Adrenal gland (tissue), 19 donors: ENCODE measurements at places on chromosomes 16 and 17. TPM values are rescaled to one million over a fixed set of nuclear protein-coding genes. Genes with fewer than 3 reads are reported as not detected.

DNA sequence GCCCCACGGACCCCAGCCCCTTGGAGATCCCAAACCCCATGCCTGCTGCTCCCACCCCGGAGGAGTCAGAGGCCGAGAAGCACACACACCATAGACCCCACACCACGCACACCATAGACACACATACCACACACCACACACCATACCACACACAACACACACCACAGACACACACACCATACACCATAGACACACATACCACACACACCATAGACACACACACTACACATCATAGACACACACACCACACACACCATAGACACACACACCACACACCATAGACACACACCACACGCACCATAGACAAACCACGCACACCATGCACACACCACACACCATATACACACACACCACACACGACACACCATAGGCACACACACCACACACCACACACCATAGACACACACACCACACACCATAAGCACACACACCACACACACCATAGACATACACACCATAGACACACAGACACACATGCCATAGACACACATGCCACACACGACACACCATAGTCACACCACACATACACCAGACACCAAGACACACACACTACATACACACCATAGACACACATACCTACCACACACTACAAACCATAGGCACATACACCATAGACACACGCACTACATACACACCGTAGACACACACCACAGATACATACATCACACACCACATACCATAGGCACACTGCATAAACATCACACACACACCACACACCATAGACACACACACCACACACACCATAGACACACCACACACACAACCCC is 11.3 kb downstream of the TBC1D16 start:
- DNase-seq: no peak
- H3K4me1 ChIP-seq: no peaks in the 10 kb centered on the region
- no peaks in the 10 kb centered on the region for H3K27me3 ChIP-seq
- H3K36me3 ChIP-seq: no peaks in the 10 kb centered on the region

- no peaks in the 10 kb centered on the region for H3K36me3 ChIP-seq
- no peak overlapping the region for H3K27ac ChIP-seq
- H3K27me3 ChIP-seq: no peaks in the 10 kb centered on the region
- no peaks in the 10 kb centered on the region for H3K4me1 ChIP-seq
Measured at GRCh38 chr17:50266384-50267073, 7.7 kb upstream of the TMEM92 start.

GRCh38 chr17:1173432-1174262 is 6.1 kb downstream of the ABR start:
- H3K27me3 ChIP-seq: no peaks in the 10 kb centered on the region
- no peak overlapping the region for H3K4me3 ChIP-seq
- H3K36me3 ChIP-seq: no peaks in the 10 kb centered on the region
- no peak for DNase-seq
- H3K27ac ChIP-seq: no peak overlapping the region
- peaks cover 54% of the 10 kb centered on the region for H3K4me1 ChIP-seq

DNA sequence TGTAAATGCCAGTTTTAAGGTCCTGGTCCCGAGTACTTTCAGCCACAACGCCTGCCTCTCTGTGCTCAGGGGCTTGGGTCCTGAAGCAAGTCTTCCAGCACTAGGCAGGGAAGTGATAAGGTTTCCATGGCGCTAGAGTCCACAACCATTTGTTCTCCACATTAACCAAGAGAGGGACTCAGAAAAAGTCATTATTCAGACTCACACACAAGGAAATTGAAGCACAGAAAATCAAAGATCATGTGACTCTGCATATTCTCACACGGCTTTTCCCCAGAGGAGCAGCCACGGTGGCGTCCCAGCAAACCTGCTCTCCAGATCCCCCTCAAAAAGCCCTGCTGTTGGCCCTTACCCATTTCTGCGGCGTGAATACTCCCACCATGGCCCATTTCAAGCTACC is 9.7 kb downstream of the ENPP7 start:
- no peak overlapping the region for H3K4me3 ChIP-seq
- peaks cover 16% of the 10 kb centered on the region for H3K27me3 ChIP-seq
- H3K4me1 ChIP-seq: peaks cover 7% of the 10 kb centered on the region
- H3K36me3 ChIP-seq: no peaks in the 10 kb centered on the region
- DNase-seq: no peak
- H3K27ac ChIP-seq: no peak overlapping the region

The AARSD1 gene
- 35.2 TPM for total RNA-seq

DNA sequence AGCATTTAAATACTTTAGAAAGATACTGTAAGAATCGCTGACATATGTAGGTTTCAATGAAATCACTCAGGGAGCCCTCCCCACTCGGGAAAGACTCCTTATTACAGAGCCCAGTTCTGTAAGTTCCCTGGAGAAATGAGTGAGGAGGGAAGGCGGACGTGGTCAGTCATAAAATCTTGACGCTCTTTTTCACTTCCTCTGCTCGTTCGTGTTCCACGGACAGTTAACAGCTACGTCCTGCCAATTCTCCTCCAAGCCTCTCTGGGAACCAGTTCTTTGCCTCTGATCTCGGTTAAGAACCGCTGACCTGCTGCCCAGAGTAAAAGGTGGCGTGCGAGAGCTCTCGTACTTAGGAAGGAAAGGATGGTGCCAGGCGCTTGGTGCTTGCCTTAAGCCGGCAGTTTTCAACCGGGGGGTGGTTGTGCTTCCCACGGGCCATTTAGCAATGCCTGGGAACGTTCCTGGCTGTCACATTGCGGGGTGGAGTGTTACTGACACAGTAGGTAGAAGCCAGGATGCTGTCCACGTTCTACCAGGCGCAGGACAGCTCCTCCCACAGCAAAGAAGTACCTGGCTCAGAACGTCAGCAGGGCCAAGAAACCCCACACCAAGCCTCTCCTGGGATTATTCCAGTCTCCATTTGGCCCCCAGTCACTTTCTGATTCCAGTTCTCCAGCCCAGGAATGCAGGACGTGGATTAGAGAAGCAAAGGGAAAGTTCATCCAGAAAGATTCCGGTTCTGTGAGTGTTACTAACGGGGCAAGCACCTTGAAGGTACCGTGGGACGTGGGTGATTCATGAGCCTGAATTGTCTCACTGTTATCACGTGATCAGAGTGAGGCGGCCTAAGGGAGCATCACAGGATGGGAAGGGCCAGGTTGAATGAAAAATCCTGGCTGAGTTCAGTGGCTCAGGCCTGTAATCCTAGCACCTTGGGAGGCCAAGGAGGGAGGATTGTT is 87.7 kb downstream of the MRM3 start:
- H3K27me3 ChIP-seq: no peaks in the 10 kb centered on the region
- H3K36me3 ChIP-seq: no peaks in the 10 kb centered on the region
- H3K27ac ChIP-seq: peak overlapping the region; percentile 86
- H3K4me3 ChIP-seq: no peak overlapping the region
- no peak for DNase-seq

DNA sequence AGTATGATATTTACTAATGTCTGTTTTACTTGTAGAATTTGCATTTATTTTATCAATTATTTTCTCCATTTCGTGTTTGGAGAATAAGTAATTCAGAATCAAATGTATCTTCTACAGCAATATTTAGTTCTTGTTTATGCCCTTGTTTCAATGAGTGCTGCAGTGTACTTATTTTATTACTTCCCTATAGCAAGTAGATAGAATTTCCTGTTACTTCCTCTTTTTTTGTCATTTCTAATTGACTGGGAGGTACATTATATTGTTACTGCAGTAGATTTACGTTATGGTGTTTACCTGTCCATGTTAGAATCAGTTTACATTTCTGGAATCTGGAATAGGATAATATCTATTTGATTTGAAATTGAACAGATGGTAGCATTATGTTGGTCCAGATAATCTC is 71.2 kb downstream of the OMG start:
- DNase-seq: no peak
- H3K27ac ChIP-seq: no peak overlapping the region
- H3K4me1 ChIP-seq: peaks cover 4% of the 10 kb centered on the region
- peaks cover 35% of the 10 kb centered on the region for H3K36me3 ChIP-seq
- no peak overlapping the region for H3K4me3 ChIP-seq

DNA sequence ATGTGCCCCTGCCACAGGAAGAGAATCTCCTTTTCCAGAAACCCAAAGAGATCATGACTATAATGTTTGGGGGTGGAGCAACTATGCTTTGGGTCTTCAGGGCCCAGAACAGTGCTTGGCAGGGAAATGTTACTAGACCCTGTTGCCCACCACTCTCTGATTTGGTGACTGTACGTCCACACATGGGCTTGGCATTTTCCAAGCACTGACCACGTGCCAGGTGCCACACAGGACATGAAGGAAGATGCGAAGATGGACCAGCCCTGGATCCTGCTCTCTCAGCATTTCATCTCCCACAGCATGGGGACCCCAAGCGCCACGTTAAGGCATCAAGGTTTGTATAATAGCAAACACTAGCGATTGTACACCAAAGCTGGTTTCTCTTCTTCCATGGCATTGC is 50.1 kb downstream of the GSG1L start:
- no peak overlapping the region for H3K27ac ChIP-seq
- H3K27me3 ChIP-seq: no peaks in the 10 kb centered on the region
- no peaks in the 10 kb centered on the region for H3K36me3 ChIP-seq
- no peak for DNase-seq
- H3K4me1 ChIP-seq: no peaks in the 10 kb centered on the region

DNA sequence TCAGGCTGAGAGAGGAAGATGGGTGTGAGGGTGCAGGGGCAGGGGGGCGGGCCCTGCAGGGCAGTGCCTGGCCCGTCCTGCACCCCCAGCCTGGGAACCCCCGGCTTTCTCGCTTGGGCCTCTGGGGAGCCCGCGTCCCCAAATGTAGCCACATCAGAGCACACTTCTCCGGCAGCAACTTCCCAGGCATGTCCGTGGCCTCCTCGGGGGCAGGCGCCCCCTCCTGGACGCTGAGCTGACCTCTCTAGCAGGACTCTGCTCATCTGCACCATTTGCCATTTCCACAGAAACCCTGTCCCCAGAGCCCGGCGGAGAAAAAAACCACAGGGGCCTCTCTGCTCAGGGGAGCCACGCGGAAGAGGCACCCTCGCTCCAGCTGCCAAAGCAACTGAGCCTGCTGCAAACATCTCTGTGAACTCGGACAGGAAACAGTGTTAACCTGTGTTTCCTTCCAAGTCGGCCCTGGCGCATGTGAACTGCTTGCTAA is 63.4 kb downstream of the KLHDC4 start:
- no peak overlapping the region for H3K27ac ChIP-seq
- no peaks in the 10 kb centered on the region for H3K4me1 ChIP-seq

DNA sequence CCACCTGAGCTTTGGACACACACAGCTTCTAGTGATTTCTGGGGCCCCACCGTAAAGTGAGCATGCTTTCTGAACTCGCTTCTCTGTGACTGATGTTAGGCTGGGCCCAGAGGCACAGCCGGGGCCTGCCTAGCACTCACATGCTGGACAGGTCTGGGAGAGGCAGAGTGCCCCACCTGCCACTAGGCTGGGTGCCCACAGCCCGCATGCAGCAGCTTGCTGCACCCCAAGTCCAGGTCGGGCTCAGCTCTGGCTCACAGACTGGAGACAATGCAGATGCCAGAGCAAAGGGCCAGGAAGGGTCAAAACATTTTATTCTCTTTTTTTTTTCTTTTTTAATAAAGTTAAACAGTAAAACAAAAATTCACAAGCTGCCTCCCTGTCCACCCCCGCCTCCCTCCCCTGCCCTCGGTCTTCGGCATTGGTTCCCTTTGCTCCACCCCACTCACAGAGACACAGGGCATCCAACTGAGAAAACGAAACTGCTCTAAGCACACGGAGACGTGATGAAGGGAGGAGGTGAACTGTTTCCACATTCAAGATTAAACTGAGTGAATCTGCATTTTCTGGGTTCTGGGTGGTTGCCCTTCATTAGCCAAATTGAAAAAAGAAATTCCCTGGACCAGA is 9.7 kb downstream of the CNP start:
- H3K4me3 ChIP-seq: no peak overlapping the region
- H3K36me3 ChIP-seq: no peaks in the 10 kb centered on the region
- no peaks in the 10 kb centered on the region for H3K27me3 ChIP-seq
- DNase-seq: peak; percentile 36

DNA sequence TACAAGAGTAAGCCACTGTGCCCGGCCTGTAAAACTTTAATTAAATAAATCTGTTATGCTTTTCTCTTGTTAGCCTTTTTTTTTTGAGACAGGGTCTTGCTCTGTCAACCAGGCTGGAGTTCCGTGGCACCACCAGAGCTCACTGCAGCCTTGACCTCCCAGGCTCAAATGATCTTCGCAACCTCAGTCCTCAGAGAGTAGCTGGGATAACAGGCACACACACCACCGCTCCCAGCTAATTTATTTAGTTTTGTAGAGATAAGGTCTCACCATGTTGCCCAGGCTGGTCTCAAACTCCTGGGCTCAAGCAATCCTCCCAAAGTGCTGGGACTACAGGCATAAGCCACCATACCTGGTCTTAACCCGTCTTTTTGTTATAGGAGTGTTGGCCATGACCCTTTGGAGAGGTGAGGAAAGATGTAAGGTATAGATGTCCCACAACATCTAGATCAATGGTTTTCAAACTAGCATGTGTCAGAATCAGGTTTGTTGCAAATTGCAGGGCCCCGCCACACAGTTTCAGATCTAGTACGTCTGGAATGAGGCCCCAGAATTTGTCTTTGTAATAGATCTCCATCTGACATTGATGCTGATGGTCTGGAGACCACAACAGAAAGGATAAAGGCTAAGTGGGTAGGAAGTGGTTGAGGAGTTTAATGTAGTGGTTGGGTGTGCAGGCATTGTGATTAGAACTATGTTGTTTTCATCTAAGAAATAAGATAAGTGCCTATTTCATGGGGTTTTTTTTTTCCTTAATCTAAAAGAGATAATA is 4.3 kb upstream of the GGA2 start:
- DNase-seq: no peak
- no peak overlapping the region for H3K4me3 ChIP-seq
- H3K4me1 ChIP-seq: no peaks in the 10 kb centered on the region
- H3K27me3 ChIP-seq: no peaks in the 10 kb centered on the region
- H3K36me3 ChIP-seq: no peaks in the 10 kb centered on the region
- H3K27ac ChIP-seq: no peak overlapping the region

DNA sequence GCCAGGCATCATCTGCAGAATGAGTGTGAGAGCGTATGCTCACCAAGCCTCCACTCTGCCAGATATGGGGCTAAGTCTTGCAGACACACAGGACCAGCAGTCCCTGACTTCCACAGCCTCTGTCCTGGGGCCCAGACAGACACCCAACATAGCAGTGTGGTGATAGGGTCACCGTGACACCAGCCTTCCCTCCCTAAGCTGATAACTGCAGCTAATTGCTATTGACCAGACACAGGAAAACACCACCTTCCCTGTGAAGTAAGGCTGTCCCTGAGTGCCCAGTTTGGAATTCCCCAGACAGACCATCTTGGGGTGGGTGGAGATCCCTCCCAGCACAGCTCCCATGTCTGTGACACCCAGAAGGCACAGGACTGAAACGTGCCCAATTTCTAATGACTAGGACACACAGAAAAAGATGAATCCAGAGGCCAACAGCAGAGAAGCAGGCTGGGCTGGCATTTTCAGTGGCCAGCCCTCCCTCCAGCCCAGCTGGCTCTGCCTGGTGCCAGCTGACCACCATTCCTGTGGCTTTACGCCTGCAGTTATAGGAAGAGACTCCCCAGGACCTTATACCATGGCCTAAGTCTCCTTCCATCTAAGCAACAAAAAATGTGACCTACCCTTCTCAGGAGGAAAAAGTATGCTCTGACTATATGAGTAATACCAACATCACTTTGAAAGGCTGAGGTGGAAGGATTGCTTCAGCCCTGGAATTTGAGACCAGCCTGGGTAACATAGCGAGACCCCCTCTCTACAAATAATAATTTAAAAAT is 30.3 kb downstream of the ATPAF2 start:
- H3K36me3 ChIP-seq: no peaks in the 10 kb centered on the region
- H3K27me3 ChIP-seq: no peaks in the 10 kb centered on the region
- H3K4me3 ChIP-seq: no peak overlapping the region
- no peaks in the 10 kb centered on the region for H3K4me1 ChIP-seq
- H3K27ac ChIP-seq: peak overlapping the region; percentile 2

The TPSD1 gene
- total RNA-seq: not detected
